Mesothelial cell of epicardium (in vitro differentiated cells): ENCODE measurements at places on chromosomes 1 and 21.
A peak's percentile ranks its signal among the peaks of the same experiment; 100 is the strongest.

GRCh38 chr1:6963912-6964307 is 178.7 kb downstream of the CAMTA1 start:
- H3K27me3 ChIP-seq: peaks cover 69% of the 10 kb centered on the region
- no peak overlapping the region for H3K27ac ChIP-seq
- no peaks in the 10 kb centered on the region for H3K36me3 ChIP-seq
- H3K4me3 ChIP-seq: peak overlapping the region; percentile 35
- peaks cover 33% of the 10 kb centered on the region for H3K4me1 ChIP-seq

- H3K27ac ChIP-seq: no peak overlapping the region
- no peak for DNase-seq
- H3K4me3 ChIP-seq: no peak overlapping the region
- no peaks in the 10 kb centered on the region for H3K27me3 ChIP-seq
- no peaks in the 10 kb centered on the region for H3K36me3 ChIP-seq
- H3K4me1 ChIP-seq: peaks cover 31% of the 10 kb centered on the region
Measured at GRCh38 chr1:56094168-56094567, 485.2 kb downstream of the PLPP3 start.

DNA sequence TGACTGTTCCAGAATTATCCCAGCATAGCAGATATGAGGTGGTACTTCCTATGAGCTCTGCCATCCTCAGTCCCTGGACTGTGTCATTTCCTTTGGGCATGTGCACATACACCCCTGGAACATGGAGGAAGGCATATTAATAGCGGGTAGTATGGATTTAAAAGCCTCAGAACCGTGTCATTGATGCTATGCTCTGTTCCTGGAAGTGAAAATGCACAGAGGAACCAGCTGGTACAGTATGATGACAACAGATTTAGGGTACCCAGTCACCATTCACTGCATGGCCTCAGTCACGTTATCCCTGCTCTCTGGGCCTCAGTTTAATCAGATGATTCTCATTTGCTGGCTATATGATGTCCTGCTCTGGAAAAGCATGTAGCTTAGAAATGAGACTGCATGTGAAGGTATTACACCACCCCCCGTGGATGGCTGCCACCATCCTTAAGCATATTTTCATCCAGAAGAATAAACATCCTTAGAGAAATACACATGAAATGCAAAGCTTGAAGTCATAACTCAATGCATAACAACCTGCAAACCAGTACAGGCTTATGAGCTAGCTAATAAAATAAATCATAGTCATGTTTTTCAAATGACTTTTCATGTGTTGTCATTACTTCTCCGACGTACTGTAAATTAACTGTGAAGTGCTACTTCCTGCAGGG is 37.8 kb downstream of the SETD4 start:
- peaks cover 2% of the 10 kb centered on the region for H3K27me3 ChIP-seq
- peak overlapping the region; percentile 85 for H3K27ac ChIP-seq
- DNase-seq: no peak
- H3K4me1 ChIP-seq: peaks cover 14% of the 10 kb centered on the region
- H3K4me3 ChIP-seq: no peak overlapping the region

DNA sequence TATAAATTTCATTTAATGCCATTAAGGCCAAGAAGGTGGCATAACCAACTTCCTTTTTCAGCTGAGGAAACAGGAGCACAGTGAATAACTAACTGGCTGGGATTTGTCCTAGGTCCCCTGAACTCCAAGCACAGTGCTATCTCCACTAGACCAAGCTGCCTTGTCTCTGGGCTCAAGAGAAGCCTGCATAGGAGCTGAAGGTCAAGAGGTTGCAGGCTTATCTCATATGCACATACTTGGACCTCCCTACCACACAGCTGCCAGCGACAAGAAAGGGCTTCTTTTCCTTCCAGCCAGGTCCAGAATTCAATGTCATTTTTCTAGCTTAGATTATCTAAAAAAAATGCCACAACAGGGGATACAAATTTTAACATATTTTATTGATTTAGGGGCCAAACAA is 27.1 kb downstream of the AK2 start:
- H3K27ac ChIP-seq: no peak overlapping the region
- no peaks in the 10 kb centered on the region for H3K27me3 ChIP-seq
- peaks cover 23% of the 10 kb centered on the region for H3K4me1 ChIP-seq
- DNase-seq: no peak

DNA sequence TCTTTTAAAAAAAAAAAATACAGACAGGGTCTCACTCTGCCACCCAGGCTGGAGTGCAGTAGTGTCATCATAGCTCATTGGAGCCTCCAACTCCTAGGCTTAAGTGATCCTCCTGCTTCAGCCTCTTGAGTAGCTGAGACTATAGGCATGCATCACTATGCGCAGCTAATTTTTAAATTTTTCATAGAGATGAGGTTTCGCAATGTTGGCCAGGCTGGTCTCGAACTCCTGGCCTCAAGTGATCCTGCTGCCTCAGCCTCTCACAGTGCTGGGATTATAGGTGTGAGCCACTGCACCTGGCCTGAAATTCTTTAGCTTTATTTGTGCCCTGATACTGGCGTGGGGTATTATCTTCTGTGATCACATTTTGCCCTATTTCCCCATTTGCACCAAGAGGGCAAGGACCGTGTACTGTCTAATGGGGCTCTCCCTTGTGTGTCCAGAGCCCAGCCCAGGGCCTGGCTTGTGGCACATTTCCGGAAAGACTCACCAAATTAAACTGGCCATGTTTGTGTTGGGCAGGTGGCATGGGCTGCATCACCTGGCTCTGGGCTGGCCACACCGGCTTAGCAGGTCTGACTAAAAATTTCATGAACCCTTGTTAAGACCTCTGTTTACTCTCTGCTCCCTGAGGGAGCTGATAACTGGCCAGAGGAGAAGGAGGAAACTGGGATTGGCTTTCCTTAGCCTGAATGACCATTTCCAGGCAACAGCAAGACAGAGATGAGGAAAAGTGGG is 32.2 kb downstream of the TRIM62 start:
- no peaks in the 10 kb centered on the region for H3K27me3 ChIP-seq
- peaks cover 20% of the 10 kb centered on the region for H3K4me1 ChIP-seq
- DNase-seq: no peak
- no peak overlapping the region for H3K27ac ChIP-seq
- H3K4me3 ChIP-seq: no peak overlapping the region

DNA sequence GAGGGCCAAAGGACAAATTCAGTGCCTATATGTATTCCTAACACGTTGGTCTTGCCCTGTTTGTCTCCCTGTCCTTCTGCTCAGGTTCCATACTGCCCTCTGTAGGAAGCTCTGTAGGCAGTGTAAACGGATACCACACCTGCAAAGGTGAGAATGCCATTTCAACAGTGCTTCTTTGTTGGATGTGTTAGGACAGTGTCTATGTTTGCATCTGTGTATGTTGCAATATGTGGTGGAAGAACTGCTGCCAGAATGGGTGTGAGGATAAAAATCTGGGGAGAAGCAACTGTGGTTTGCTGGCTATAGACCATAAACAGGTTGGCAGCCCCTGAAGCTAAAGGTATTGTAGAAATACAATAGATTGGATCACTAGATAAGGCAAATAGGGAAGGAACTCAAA is 113.1 kb upstream of the BMP8A start:
- H3K36me3 ChIP-seq: peaks cover 24% of the 10 kb centered on the region
- no peak for DNase-seq
- H3K4me1 ChIP-seq: peaks cover 5% of the 10 kb centered on the region
- no peak overlapping the region for H3K27ac ChIP-seq
- H3K27me3 ChIP-seq: no peaks in the 10 kb centered on the region

- peak overlapping the region; percentile 41 for H3K27ac ChIP-seq
- peaks cover 31% of the 10 kb centered on the region for H3K4me1 ChIP-seq
- no peaks in the 10 kb centered on the region for H3K36me3 ChIP-seq
- H3K4me3 ChIP-seq: no peak overlapping the region
- H3K27me3 ChIP-seq: no peaks in the 10 kb centered on the region
Measured at GRCh38 chr1:67843746-67844145, 10.5 kb upstream of the GNG12 start.

- no peak for DNase-seq
- H3K4me3 ChIP-seq: no peak overlapping the region
- H3K27ac ChIP-seq: no peak overlapping the region
- H3K36me3 ChIP-seq: peaks cover 17% of the 10 kb centered on the region
- H3K4me1 ChIP-seq: peaks cover 5% of the 10 kb centered on the region
- H3K27me3 ChIP-seq: no peaks in the 10 kb centered on the region
Measured at GRCh38 chr1:219726480-219727272, 113.8 kb upstream of the ZC3H11B start.

- H3K4me1 ChIP-seq: peaks cover 6% of the 10 kb centered on the region
- no peak for DNase-seq
- no peaks in the 10 kb centered on the region for H3K36me3 ChIP-seq
- H3K27ac ChIP-seq: no peak overlapping the region
- no peak overlapping the region for H3K4me3 ChIP-seq
- peaks cover 22% of the 10 kb centered on the region for H3K27me3 ChIP-seq
Measured at GRCh38 chr1:41608211-41608610, 123.7 kb upstream of the EDN2 start.

DNA sequence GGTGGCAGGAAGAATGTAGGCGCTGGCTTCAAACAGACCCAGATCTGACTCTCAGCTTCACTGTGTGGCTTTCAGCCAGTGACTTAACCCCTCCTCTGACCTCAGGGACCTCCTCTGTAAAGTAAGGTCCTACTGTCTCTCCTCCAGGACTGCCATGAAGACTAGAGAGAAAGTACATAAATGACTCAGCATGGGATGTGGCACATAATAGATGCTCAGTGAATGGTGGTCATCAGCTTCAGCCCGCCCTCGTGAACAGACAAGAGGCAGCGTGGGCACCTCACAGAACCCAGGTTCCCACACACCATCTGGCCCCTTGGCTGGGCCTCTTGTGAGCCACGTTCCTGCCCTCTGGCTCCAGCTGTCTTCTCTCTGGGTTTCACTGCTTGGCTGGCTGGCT is 126.0 kb downstream of the SYF2 start:
- DNase-seq: no peak
- no peak overlapping the region for H3K4me3 ChIP-seq
- no peaks in the 10 kb centered on the region for H3K36me3 ChIP-seq
- H3K4me1 ChIP-seq: no peaks in the 10 kb centered on the region

- peak overlapping the region; percentile 81 for H3K27ac ChIP-seq
- H3K4me3 ChIP-seq: no peak overlapping the region
- H3K27me3 ChIP-seq: peaks cover 2% of the 10 kb centered on the region
- peaks cover 17% of the 10 kb centered on the region for H3K4me1 ChIP-seq
- DNase-seq: no peak
Measured at GRCh38 chr1:40877698-40878097, 15.5 kb upstream of the CITED4 start.
